Mammary epithelial cell (primary cell): ENCODE measurements at places on chromosomes 3 and 15.
A peak's percentile ranks its signal among the peaks of the same experiment; 100 is the strongest.

GRCh38 chr3:41194701-41195100 lies 4.6 kb upstream of the CTNNB1 start:
- no peak for DNase-seq

GRCh38 chr15:83565553-83566159 lies 88.3 kb upstream of the ADAMTSL3 start:
- DNase-seq = peak; percentile 31

- DNase-seq = peak; percentile 32
These were observed 8.8 kb downstream of the BCL6 start for GRCh38 chr3:187736418-187736871.

DNA sequence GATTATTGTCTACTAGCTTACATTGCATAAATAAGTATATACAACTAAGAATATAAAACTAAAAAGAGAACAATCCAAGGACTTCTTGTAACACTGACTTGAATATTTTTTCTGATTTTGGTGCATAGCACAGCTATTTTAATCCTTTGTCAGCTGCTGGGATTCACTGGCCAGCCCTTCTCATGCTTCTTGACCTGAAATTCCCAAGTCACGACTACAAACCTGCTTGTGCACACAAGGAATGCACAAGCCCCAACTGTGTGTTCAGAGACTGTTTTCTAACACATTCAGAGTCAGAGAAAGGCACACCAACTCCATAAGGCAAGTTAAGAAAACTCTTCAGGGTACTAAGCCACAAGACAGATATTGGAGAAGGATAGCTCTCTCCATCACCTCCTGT lies 80.9 kb downstream of the TNIK start:
- peak; percentile 34 for DNase-seq

DNA sequence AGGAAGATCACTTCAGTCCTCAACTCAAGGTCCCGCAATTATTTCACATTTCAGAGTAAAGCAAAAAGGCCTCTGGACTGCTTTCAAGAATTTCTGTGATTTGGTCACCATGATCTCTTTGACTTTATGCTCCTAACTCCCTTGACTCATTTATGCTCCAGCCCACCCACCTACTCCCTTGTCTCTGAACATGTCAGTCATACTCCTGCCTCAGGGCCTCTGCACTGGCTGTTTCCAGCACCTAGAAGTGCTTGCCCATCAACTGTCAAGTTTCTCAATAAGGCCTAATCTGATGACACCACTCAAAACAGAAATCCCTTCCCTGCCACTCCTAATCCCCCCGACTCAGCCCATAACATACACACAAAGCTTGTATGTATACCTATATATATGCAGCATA lies 36.1 kb upstream of the CSPG5 start:
- DNase-seq = no peak

DNA sequence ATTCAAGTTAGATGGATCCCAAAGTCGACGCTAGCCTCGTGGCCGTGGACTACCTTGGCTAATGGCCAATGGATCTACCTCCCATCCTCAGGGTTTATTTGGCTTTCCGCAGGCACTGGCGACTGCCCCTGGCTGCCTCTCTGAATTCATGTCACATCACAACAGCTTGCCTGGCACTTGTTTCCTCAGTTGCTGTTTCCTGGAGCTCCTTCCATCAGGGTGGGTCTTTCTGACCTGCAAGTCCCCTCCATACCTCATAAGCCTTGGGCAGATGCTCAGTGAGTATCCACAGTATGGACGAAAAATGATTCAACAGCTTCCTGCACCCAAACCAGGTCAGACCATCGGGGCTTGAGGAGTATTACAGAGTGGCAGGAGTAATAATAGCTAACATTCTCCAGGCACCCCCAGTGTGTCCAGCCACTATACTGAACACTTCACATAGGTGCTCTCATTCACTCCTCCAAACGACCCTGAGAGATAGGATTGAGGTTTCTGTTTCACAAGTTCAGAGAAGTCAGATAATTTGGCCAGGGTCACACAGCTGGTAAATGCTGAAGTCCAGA lies 311.5 kb downstream of the TLE3 start:
- DNase-seq = no peak
